ENCODE measurements at places on chromosomes 16 and 17. TPM values are rescaled to one million over a fixed set of nuclear protein-coding genes. Genes with fewer than 3 reads are reported as not detected.

The GLTPD2 gene
- total RNA-seq, result not detected

The BPTF gene
- total RNA-seq, result 22.2 TPM

The OR2C1 gene
- total RNA-seq, result 0.24 TPM

The KCNJ18 gene
- total RNA-seq, result not detected

The TEX14 gene
- total RNA-seq, result under 0.01 TPM

The APOBR gene
- total RNA-seq, result not detected

The NME3 gene
- 146 TPM for total RNA-seq

The TBX4 gene
- total RNA-seq, result not detected

The HBM gene
- total RNA-seq, result not detected

The SRSF1 gene
- total RNA-seq, result 215 TPM

The RNF222 gene
- total RNA-seq, result 0.43 TPM

The NAGS gene
- 31.1 TPM for total RNA-seq

The PNMT gene
- total RNA-seq, result not detected

The TAC4 gene
- not detected for total RNA-seq

The SGCA gene
- not detected for total RNA-seq

The TRAPPC1 gene
- 23.2 TPM for total RNA-seq

The PLCG2 gene
- 2.1 TPM for total RNA-seq

The ZNF768 gene
- 34.5 TPM for total RNA-seq

The TIGD7 gene
- total RNA-seq, result 3.6 TPM

The KRTAP1-1 gene
- 0.24 TPM for total RNA-seq

The HOXB8 gene
- 1.2 TPM for total RNA-seq

The RPH3AL gene
- 6.5 TPM for total RNA-seq

The NECAB2 gene
- not detected for total RNA-seq

Data from tracheal epithelial cell (primary cell).